ENCODE measurements at places on chromosomes 11 and 22. TPM values are rescaled to one million over a fixed set of nuclear protein-coding genes. Genes with fewer than 3 reads are reported as not detected.

DNA sequence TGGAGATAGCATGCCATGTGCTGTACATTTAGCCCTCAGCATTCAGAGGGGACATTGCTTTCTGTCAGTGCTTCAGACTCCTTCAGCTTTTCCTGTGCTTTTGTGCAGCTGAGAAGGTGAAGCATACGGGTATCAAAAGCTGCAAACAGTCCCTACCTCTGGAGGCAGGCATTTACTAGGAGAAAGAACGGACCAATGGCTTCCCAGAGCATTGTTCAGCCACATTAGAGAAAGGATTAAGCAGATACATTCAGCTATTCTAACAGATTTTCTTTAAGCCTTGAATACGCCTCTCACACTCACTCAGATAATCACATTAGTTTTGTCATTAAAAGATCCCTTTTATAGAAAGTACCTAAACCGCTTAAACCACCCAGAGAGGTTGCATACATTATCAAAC, 80.7 kb upstream of the FAM181B start:
- no peak for DNase-seq

GRCh38 chr22:35842954-35843353, 125.3 kb downstream of the APOL5 start:
- peak; percentile 46 for DNase-seq

GRCh38 chr11:55994525-55994924, at the start of gene OR5F1:
OR5F1 (minus strand) TSS chr11:55994625; CDS start chr11:55994625, 0 bp downstream.
- no peak for DNase-seq

DNA sequence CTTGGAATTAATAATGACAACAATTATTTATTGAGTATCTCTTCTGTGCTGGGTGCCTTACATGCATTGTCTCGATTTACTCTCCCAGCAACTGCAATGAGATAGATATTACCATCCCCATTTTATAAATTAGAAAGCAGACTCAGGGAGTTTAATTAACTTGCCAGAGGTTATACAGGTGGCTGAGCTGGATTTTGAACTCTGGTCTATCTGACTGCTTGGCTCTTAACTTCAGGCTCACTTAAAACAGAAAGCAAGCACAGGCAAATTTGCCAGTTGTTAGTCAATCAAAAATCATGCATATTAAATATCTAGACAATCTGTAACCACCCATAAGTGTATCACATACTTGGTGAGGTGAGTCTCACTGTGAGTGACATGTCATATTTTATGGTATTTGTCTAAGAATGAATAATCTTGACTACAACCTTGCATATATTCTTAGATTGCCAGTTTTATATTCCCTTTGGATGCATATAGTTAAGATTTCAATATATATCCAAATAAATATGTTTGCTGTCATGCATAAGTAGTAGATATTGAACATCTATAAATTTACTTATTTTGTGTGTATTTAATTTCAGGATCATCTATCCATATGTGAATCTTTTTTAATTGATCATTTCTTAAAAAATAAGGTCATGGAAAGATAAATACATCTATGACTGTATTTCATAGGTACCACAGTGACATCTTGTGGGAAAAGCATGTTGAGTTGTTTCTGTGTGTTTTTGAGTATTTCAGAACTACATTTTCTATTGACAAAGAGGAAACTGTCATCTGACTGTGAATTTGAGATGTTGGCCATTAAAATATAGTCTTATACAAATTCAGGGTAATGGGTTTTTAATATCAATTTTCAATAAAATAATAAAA, 112.0 kb upstream of the ARHGAP42 start:
- peak; percentile 69 for DNase-seq

GRCh38 chr11:73565804-73566203, 32.1 kb downstream of the FAM168A start:
- DNase-seq: no peak

DNA sequence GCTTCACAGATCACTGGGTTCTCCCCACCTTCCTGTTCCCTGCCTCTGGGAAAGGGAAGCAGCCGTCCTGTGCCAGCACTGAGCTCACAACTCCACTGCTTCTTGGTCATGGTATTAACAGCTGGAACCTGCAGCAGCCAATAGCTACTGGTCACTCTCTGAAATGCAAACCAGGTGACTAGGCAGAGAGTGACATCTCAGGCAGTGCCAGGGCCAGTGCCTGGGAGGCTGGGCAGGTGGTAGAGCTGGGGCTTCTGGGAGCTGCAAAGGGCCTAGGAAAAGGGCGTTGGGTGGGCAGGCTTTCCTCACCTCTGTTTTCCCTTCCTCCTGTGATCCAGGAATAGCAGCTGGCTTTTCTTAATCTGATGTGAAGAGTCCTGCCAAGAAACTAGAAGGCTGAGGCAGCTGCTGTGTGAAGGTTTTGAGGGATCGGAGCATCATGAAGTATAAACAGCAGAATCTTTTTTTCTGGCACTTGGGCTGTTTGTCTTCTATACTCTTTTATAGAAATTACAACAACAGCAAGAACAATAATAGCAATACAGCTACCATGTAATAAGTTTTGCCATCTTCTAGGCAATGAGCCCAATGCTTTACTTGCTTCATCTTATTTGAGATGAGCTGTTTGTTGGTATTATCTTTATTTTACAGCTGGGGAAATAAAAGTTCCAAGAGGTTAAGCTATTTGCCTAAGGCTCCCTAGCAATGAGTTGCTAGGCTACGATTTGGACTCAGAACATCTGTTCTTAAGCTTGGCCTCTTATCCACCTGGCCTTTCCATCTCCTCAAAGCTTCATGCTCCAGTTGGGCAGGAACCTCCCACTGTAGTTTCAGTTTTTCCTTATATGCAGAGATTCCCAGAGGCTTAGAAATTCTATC, 22.0 kb upstream of the CD44 start:
- peak; percentile 92 for DNase-seq

- no peak for DNase-seq
Observed at GRCh38 chr11:131683131-131683530, 312.7 kb downstream of the NTM start.

DNA sequence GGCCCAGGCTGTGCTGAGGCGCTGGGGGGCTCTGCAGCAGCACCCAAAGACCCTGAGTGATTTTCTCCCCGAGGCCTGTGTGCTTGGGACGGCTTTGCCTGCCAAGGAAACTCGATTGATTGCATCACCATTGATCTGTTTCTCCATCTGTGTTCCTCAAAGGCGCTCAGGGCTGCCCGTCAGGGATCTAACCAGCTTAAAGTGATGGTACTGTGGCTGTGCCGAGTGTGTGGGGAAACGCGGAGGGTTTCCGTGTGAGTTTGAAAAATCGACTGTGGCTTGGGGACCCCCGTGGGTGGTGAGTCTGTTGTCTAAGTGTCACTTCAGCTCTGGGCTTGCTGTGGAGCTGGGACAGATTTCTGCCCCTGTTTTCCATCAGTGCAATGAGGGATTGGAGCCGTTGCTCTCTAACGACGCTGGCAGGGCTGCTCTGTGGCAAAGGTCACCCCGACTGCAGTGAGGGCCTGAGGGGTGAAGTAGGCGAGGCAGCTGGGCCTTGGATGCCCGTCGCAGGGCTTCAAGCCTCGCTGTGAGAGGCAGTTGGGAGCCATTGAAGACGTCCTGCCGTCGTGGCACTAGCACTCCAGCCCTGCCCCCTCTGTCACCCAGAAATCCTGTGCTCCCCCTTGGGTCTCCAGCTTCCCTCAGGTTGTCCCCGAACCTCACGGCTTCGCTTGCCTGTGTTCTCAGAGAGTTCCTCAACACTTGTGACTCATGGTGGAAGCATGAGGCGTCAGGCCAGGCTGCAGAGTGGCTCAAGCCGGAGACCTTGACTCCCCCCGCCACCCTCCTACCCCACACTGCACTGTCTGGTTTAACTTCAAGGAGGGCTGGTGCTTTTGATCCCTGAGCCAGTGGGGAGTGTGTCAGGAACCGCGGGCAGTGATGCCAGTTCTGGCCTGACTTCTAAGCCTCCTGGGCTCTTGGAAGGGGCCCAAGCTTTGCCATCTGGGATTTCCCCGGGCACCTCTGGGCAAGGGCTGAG, 21.8 kb downstream of the CACNA1I start:
- peak; percentile 6 for DNase-seq

DNA sequence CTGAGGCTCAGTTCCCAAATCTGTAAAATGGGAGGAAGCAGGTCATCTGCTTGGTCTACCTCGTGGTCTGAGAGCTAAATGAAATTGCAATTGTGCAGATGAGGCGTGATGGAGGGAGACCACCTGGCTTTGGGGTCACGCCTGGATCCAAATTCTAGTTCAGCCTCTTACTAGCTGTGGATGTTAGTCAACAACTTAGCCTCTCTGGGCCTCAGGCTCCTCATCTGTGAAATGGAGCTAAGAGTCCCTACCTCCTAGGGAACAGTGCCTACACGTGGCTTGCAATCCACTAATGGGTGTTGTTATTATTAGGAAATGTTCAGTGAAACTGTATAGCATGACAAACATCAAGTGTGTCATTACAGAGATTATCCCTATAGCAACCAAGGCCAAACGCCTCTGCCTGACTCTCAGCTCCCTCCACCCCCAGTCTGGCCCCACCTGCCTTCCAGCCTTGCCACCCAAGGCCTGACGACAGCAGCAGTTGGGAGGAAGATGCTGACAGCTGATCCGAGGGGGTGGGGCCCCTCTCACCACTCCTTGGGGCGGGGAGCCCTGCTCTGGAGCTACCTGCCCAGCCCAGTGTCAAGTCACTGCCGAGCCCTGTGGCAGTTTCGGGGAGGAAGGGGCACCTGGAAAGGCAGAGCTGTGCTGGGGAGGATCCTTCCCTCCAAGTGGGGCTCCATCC, 1.7 kb upstream of the RHOD start:
- peak; percentile 71 for DNase-seq

DNA sequence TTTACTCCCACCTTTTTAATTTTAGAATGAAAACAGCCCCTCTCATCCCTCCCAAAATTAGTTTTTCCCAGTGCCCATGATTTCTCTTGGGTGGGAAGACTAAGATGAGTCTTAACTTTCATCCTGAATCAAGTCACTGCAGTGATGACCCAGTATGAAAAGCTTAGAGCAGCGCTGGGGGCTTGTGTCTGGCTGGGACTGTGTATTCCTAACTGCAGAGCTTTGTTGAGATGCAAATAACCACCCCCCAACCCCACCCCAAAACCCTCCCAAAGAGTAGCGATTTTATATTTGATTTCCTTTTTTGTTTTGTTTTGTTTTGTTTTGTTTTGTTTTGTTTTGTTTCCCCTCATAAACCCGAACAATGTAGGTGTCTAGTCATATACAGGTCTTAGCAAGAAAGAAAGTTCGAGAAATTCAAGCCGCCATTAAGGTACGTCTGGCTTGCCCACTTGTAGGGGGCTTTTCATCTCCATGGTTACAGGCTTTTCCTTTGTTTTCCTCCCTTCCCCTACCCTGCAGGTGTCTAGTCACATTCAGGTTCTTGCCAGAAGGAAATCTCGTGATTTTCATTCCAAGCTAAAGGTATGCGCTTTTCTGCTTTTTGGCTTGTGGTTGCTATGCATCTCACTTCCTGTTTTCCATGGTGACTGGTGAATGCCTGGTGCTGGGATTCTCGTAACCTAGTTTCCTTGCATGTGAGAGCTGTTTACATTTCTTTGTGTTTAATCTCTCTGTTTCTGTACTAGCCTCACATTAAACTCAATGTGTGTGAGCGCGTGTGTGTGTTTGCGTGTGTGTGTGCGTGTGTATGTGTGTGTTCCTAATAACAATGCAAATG, 144.6 kb upstream of the RASSF10 start:
- DNase-seq: peak; percentile 93

DNA sequence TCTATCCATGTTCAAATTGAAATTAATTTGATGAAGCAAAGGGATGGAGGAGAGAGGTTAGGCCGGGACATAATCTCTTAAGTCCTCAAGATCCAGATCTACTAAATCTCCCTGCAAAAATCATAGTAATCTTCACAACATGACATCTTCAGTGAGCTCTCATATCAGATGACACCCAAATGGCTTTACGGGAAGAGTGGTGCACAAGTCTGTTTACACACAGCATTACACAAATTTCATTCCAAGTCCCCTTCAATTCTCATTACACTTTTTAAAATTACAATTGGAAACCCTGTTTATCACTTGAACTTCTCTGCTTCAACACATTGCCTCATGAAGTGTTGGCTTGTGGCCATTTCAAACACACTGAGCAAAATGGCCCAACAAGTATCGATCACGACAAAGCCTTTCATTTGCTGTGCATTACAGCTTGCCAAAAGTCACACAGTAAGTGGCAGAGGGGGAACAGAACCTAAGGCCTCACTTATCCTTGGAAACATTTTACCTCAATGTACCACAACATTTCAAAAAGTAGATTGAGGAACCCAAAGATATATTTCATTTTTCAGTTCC, 17.9 kb upstream of the TPH1 start:
- DNase-seq: no peak

OR8D1 gene
- not detected for polyA plus RNA-seq

CDC42EP1 gene
- polyA plus RNA-seq: 39.8 TPM

DUSP8 gene
- polyA plus RNA-seq: 3.5 TPM

MIOX gene
- 0.08 TPM for polyA plus RNA-seq

SCO2 gene
- polyA plus RNA-seq: 3.0 TPM

CENPM gene
- polyA plus RNA-seq: 17.1 TPM

NPTXR gene
- polyA plus RNA-seq: 0.98 TPM

DAGLA gene
- polyA plus RNA-seq: 2.9 TPM

All from lung (tissue), 17 donors.